ENCODE measurements at places on chromosomes 5 and 9. TPM values are rescaled to one million over a fixed set of nuclear protein-coding genes. Genes with fewer than 3 reads are reported as not detected.

The OSMR gene
- 0.22 TPM for total RNA-seq

The LRRC19 gene
- total RNA-seq, result not detected

The FIBCD1 gene
- total RNA-seq, result 1.8 TPM

The PRDM9 gene
- not detected for total RNA-seq

The ASPN gene
- total RNA-seq, result not detected

The MEIKIN gene
- not detected for total RNA-seq

The ENTREP1 gene
- 1.8 TPM for total RNA-seq

DNA sequence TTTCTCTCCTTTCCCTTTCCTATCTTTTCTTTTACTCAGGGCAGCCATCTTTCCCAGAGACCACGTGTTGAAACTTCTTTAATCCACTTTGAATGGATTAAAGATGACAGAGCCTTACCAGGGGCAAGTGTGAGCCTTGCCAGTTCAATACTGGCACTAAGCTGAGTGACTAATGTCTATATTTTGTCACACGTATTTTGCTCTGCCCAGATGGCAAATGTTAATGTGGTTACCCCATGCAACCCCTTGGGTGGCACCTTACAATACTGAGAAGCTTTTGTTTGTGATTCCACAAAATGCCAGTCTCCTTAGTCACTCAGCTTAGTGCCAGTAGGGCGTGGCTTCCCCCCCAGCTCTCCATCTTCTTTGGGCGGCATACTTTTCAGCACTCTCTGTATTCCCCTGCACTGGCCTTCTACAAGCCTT lies 24.8 kb downstream of the ANXA1 start:
- H3K27ac ChIP-seq, result no peak overlapping the region
- peaks cover 14% of the 10 kb centered on the region for H3K4me1 ChIP-seq
- H3K36me3 ChIP-seq, result no peaks in the 10 kb centered on the region
- DNase-seq, result no peak
- no peak overlapping the region for H3K4me3 ChIP-seq

GRCh38 chr5:151739939-151740335 lies 18.5 kb downstream of the ATOX1 start:
- no peaks in the 10 kb centered on the region for H3K4me1 ChIP-seq
- peak; percentile 13 for DNase-seq
- H3K4me3 ChIP-seq, result no peak overlapping the region
- no peak overlapping the region for H3K27ac ChIP-seq
- H3K27me3 ChIP-seq, result no peaks in the 10 kb centered on the region
- no peaks in the 10 kb centered on the region for H3K36me3 ChIP-seq

DNA sequence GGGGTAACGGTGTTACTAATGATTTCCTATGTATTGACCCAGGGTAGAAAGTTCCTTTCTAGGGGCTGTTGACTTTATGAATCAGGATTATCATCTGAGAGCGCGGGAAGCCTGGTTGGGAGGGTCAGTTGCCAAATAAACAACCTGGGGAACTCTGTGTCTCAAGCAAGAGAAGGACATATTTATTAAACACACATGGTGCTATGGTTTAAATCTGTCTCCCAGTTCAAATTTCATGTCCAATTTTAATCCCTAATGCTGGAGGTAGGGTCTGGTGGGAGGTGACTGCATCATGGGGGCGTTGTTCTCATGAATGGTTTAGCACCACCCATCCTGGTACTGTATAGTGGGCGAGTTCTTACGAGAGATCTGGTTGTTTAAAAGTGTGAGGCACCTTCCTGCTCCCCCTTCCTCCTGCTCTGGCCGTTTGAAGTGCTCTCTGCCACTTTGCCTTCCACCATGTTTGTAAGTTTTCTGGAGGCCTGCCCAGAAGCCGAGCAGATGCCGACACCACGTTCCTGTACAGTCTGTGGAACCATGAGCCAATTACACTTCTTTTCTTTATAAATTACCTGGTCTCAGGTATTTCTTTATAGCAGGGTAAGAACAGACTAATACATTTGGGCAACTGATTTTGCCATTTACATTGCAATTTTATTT lies 19.7 kb upstream of the GAS1 start:
- H3K27ac ChIP-seq, result no peak overlapping the region
- no peak overlapping the region for H3K4me3 ChIP-seq
- H3K27me3 ChIP-seq, result no peaks in the 10 kb centered on the region
- no peaks in the 10 kb centered on the region for H3K36me3 ChIP-seq
- H3K4me1 ChIP-seq, result no peaks in the 10 kb centered on the region
- no peak for DNase-seq

GRCh38 chr5:113024076-113024697 lies 47.6 kb downstream of the DCP2 start:
- H3K4me1 ChIP-seq, result no peaks in the 10 kb centered on the region
- no peak overlapping the region for H3K4me3 ChIP-seq
- peaks cover 6% of the 10 kb centered on the region for H3K36me3 ChIP-seq
- DNase-seq, result no peak

GRCh38 chr9:97638666-97639065 lies 5.0 kb downstream of the NCBP1 start:
- H3K4me1 ChIP-seq, result peaks cover 15% of the 10 kb centered on the region
- peaks cover 4% of the 10 kb centered on the region for H3K36me3 ChIP-seq
- peak; percentile 12 for DNase-seq
- no peak overlapping the region for H3K27ac ChIP-seq
- H3K4me3 ChIP-seq, result no peak overlapping the region
